ENCODE measurements at places on chromosomes 3 and 15.

- no peak for DNase-seq
Measured at GRCh38 chr3:90062016-90062415, 954.6 kb downstream of the EPHA3 start.

- DNase-seq, result no peak
Measured at GRCh38 chr3:148078658-148079057, 619.0 kb upstream of the AGTR1 start.

GRCh38 chr3:139288266-139288821 is 55.5 kb upstream of the MRPS22 start:
- DNase-seq, result no peak

GRCh38 chr3:16260046-16260445 is 4.7 kb downstream of the DPH3 start:
- DNase-seq, result no peak

Measured in OCI-LY7 (cell line).